ENCODE measurements at places on chromosomes 2 and 18.

DNA sequence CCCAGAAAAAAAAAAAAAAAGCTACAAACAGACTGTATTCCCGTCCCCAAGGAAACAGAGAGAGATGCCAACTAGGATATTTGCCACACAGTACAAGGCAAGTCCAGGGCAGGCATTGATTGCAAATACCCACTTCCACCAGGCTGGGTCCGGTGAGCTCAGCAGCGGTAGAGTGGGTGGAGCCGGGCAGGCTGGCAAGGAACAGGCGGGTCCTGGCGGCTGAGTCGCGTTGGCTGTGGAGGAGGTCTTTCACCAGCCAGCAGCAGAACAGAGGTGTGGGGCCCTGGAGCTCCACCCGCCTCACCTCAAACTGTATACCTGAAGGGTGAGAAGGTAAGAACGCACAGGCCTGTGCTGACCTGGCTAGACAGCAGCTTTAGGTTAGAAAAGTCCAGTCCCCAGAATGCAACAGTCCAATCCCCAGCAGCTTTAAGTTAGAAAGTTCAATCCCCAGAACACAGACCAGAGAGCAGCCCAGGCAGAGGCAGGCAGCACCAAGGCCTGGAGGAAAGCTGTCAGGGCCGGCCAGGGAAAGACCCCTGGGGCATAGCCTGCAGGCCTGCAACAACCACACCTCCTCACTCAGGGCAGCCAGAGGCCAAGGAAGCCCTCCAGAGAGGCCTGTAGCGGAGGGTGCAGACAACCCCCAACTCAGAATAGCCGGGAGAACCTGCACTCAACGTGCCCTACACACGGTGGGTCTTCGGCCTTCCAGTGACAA lies 21.9 kb upstream of the MTERF4 start:
- DNase-seq: no peak

DNA sequence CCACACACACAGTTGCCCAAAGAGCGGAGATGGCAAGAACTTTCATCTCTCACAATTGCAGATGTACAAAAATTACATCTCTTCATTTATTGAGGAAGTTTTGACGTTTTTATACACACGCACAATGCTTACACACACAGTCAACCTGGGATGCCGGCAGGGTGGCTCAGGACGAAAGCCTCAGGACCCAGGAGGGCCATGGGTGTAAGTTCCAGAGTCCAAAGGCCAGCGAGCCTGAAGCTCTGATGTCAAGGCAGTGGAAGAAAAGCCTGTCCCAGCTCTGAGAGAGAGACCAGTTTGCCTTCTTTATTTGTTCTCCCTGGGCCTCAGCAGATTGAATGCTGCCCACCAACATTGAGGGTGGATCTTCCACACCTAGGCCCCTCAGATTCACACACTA lies 10.1 kb downstream of the AMER3 start:
- DNase-seq: no peak

GRCh38 chr2:122098306-122098705 lies 342.9 kb downstream of the TSN start:
- no peak for DNase-seq

- no peak for DNase-seq
Measured at GRCh38 chr2:183232161-183232865, 108.1 kb downstream of the NUP35 start.

DNA sequence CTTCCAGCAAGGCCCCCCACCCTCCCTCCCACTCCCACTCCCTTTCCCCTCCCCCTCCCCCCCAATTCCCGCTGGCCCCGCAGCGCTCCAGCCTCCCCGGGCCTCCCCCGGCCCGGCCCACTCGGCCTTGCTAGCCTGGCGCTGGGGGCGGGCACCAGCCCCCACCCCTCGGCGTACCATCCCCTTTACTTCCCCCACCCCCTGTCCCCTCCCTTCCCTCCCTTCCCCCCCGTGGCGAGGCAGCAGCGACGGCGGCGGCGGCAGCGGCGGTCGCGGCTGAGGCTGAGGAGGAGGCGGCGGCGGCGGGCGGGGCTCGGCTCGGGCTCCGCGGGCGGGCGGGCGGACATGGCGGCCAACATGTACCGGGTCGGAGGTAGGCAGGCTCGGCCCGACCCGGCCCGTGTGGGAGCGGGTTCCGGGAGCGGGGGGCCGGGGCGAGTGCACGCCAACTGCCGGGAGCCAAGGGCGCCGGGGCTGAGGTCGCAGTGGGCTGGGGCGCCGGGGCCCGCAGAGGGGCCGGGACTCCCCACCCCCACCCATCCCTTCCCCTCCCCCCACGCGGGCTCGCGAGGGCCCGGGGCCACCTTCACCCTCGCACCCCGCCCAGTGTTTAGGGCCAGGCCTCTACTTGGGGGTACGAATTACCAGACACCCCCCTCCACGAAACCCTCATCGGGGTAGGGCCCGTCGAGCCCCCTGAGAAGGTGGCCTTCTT lies at the start of gene MTA3:
Gene MTA3, plus strand, starts transcription at position 232 of the 715 bp plus-strand sequence. Its CDS starts 114 bp downstream, at position 346.
- peak; percentile 70 for DNase-seq

DNA sequence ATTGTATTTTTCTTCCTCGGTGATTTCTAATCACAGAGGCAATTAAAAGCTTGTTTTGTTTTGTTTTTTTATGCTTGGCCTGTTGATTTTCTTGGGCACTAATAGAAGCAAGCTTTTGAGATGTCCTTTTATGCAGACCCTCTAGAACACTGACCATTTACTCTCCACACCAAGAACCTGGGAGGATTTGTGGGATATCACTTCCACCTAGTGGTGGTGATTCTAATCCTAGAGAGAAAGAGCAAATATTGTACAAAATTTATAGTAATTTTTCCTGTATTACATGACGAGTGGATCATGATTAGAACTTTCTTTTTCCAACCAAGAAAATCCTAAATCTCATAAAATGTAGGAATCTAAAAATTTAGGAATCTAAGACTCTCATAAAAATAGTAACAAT lies 23.4 kb downstream of the NEMP2 start:
- DNase-seq: no peak

- no peak for DNase-seq
Measured at GRCh38 chr2:70999362-70999761, 4.7 kb upstream of the TEX261 start.

DNA sequence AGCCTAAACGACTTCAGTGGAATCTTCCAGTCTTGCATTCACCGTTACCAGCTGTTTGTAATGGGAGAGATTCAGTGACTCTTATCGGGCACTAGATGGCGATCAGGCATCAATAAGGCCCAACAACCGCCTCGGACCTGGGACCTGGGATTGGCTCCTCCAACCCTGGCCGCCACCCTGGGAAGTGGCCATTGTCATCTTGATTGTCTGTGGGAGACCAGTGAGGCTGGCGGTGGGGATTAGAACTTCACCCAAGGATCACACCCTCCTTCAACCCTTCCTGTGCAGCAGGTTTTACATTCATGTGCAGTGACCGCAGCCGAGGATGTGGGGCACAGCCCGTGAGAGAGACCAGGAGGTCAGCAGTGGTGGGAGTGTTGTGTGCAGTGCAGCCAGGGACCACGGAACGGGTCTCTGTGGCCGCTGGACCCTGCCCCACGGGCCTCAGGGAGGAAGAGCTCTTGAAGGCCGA lies 85.3 kb downstream of the SPP2 start:
- peak; percentile 77 for DNase-seq

DNA sequence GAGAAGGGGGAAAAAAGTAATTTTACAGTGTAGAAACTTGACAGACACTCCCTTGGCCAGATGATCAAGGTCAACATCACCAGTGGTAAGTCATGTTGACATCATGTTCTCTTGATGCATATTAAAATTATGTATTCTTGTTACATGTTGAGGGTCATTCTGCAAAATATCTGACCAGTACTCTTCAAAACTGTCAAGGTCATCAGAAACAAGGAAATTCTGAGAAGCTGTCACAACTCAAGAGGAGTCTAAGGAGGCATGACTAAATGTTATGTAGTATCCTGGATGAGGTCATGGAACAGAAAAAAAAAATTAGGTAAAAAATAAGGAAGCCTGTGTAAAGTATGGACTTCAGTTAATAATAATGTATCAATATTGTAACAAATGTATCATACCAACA lies 6.3 kb downstream of the SGPP2 start:
- DNase-seq: no peak

- DNase-seq: no peak
Measured at GRCh38 chr18:37420315-37420880, 145.2 kb downstream of the CELF4 start.

DNA sequence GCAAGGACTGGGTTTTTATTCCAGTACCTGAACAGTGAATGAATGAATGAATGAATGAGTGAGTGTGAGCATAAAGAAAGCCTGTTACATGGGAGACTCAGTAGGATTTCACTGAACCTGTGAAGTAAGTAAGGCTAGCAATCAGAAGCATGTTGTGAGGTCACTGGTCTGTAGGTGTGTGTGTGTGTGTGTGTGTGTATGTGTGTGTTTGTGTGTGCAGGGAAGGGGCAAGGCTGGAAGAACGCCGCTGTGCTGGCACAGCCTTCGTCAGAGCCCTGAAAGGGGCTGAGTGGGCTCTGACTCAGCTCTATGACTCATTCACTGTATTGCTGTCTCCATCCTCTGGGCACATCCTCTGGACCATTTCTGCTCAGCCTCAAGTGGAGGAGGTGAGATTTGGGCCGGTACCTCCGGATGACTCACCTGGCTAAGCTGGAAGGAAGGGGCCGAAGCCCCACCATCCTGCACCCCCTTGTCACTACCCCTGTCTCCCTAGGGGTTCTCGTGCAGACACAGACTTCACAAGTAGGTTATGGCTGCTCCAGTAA lies 51.4 kb upstream of the MRPL33 start:
- DNase-seq: no peak

DNA sequence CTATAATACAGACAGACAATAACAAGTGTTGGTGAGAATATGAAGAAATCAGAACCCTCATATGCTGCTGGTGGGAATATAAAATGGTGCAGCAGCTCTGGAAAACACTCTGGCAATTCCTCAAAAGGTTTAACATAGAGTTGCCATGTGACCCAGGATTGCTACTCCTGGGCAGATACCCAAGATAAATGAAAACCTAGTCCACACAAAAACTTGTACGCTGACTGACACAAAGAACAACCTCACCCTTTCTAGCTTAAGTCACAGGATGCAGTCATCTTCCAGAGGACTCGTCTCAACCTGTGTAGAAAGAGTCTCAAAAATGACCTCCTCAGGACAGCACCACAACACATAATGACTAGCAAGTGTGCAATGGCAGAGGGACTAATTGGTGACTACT lies 71.6 kb upstream of the ACAA2 start:
- DNase-seq: no peak

DNA sequence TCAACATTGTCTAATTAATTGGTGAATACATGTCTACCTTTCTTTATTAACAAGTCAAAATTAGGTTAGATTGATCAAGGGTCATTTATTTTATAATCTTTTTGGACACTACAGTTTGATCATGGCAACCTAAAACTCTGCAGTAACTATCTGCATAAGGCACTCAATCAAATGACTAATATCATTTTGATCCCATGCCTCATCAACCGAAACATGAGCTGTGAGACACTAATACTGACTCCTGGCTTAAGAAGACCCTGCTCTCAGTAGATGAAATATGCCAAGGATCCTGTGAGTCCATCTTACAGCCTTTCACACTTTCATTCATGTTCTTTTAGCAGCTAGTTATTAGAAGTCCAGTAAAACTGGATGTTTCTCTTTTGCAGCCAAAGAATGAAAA lies 169.4 kb upstream of the CAVIN2 start:
- no peak for DNase-seq

GRCh38 chr2:121309801-121310200 lies 24.8 kb upstream of the TFCP2L1 start:
- DNase-seq: no peak

GRCh38 chr2:29700560-29700959 lies 220.8 kb downstream of the ALK start:
- no peak for DNase-seq

DNA sequence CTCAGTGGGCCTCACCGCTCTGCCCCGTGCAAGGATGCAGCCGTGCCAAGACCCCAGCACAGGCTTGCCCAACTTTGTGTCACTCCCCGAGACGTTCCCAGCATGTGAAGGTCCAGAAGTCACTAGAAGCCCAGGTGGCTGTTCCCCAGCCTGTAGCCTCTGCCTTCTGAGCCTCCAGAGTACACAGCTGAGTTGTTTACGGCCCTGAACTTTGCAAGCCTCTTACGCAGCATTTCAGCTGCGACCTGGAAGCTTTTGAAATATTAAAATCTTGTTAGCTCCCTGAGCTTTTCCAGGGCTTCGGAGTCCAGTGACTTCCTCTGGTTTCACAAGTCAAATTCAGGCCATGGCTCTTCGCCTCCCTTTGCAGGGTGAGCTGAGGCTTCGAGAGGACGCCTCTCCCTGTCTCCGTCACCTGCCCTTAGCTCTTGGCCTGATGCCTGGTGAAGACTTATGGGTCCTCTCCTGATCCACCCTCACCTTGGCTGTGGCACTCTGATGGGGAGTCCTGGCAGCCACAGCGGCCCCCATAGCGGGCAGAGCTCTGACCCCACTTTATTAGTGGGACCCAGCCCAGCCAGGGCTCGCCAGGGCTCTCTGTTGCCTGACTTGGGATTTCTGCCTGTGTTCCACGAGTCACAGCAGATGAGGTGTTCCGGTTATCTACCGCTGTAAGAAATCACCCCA lies 76.5 kb upstream of the HPCAL1 start:
- no peak for DNase-seq

GRCh38 chr18:79754022-79754761 lies 43.5 kb upstream of the KCNG2 start:
- no peak for DNase-seq

GRCh38 chr2:36513661-36514060 lies 84.3 kb downstream of the FEZ2 start:
- no peak for DNase-seq

DNA sequence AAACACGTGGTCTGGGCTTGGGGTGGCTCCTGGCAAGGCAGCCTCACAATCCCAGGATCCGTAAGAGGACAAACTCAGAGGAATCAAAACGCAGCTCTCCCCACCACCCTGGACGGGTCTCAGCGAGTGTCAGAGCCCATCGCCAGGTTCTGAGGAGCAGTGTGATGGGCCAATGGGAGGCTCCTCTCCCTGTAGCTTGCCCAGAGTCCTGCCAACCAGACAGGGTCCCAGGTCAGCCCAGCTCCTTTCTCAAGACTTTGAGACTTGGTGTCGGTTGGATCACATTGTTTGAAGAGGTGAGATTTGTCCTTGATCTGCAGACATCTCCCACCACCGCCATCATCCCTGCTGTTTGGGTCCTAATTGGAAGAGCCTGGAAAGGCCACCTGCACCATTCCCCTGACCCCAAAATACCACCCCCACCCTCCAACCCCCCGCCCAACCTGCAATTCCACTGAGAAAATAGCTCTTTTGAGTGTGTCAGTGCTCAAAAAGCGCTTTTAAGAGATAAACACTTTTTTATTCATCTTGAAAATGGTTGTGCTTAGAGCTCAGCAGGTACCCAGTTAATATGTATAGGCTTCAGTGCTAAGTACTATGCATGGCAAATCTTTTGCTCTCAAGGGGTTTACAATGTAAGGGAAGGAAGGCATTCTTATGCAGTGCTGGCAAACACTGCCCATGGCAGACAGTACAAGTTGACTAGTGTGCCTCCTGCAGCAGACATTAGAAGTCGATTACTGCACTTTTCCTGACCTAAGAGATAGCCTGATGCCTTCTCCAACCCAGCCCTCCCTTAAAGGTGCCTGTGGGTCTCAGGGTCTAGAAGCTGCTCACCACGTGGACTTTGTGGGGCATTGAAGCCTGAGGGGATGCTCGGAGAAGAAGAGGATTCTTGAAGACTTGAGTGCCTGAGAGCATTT lies 50.6 kb downstream of the GLI2 start:
- DNase-seq: no peak

Data from neuronal stem cell (in vitro differentiated cells).